PC-9 (cell line): ENCODE measurements at places on chromosomes 5 and 9.

GRCh38 chr5:7372399-7372798, 23.5 kb upstream of the ADCY2 start:
- no peak for DNase-seq

GRCh38 chr9:34650816-34651215, 1.2 kb upstream of the IL11RA start:
- no peak for DNase-seq

DNA sequence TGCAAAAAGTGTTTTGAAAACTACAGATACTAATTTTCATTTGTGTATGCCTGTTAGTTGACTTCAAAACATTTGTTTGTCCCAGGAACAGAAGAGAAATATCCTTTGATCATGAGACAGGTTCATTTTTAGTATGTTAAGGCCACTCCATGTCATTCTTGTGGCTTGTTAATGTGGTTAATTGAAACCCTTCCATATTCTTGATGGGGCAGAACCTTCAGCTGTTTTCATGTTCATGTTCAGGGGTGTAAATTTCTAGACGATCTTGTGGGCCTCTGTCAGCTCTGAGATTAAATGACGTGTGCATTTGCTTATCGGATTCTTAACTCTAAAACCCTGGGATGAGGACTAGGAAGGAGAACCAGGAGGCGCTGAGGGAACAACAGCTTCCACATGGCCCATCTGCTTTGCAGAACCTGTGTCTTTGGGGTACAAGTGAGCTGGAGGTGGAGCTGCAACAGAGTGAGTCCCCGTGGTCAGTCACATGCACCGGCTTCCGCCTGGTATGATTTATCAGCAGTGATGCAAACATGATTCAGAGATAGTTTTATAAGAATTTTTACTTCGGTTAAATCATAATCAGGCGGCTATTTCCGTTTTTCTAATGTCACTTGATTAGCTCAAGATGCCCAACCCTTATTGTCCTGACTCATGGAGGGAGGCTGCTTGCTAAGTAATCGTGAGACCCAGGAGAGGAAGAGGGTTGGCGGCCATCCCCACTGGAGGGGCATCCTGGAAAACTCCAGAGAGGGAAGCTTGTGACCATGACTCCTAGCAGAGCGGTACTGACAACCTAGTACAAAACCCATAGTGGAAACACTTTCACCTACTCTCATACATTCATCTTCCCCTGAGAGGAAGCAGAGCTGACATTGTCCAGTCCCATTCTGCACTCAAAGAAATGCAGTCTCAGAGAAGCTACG, 138.4 kb downstream of the C9orf152 start:
- DNase-seq: no peak

- no peak for DNase-seq
Measured at GRCh38 chr9:130330202-130330862, 64.8 kb downstream of the HMCN2 start.

GRCh38 chr5:111945535-111945934, 188.5 kb upstream of the NREP start:
- DNase-seq: no peak

DNA sequence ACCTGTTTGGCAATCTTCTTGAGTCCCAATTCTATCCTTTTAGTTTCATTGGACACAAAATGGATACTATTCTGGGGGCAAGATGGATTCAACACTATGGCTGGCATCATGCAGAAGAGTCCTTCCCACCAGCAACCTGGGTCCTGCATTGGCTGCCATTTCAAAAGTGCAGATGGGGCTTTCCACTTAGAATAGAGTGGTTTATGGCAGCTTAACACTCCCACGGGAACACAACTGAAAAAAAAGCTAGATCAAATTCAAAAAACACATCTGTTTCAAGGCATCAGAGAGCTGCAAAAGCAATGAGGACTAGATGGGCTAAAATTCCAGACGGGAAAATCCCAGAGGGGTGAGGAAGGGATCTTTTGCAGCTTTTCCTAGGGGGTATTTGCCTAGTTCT, 11.2 kb upstream of the HMHB1 start:
- no peak for DNase-seq

GRCh38 chr5:124193371-124193789, 553.1 kb downstream of the ZNF608 start:
- no peak for DNase-seq

DNA sequence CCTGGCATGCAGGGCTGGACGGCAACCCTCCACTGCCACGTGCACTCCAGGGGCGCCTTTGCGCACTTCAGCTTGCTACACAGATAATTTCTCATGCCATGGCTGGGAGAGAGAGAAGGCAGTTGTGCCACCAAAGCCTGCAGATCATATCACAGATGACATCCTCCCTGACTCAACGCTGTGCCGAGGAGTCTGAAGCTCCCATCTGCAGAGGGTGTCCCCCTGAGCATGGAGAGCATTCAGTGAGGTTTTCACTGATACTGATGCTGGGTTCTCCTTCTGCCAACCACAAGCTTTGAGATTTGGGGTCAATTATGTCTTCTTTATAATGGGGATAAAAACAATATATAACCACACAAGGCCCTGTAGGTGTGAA, 607.4 kb upstream of the ADAMTS16 start:
- no peak for DNase-seq

DNA sequence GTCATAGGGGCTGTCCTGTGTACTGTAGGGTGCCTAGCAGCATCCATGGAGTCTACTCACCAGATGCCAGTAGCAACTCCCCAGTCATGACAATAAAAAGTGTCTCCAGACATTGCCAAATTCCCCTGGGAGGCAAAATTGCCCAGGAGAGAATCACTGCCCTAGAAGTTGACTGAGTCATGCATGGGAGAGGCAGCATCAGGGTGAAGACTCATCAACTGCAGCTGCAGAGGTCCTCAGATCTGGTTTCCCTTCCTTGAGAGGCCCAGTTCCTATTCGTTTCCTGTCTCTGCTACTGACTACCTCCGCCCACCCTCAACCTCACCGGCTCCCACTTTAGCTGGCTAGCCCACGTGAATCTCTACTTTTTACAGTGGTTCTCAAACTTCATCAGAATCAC, 88.6 kb upstream of the AGXT2 start:
- DNase-seq: no peak

- no peak for DNase-seq
Measured at GRCh38 chr9:127216210-127216887, 48.2 kb upstream of the GARNL3 start.

GRCh38 chr9:129988607-129989361, 54.2 kb downstream of the FNBP1 start:
- DNase-seq: no peak

DNA sequence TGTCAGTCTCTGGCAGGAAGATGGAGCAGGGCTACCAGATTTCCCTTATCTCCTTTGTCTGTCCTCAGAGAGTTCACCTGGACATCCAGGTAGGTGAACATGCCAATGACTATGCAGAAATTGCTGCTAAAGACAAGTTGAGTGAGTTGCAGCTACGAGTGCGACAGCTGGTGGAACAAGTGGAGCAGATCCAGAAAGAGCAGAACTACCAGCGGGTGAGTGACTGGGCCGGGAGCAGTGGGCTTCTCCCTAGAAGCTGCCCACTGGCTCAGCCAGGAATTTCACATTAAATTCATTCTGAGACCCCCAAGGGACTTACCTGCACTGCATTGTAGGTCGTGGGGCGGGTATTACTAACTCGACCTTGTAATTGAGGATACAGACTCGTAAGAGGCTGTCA, 2.1 kb downstream of the TMED9 start:
- no peak for DNase-seq

- DNase-seq: no peak
Measured at GRCh38 chr9:134381671-134382516, 55.6 kb downstream of the RXRA start.

- DNase-seq: no peak
Measured at GRCh38 chr5:116861666-116862065, 287.0 kb upstream of the SEMA6A start.

GRCh38 chr5:154519359-154519758, 41.3 kb upstream of the HAND1 start:
- peak; percentile 82 for DNase-seq

GRCh38 chr9:121627427-121627826, 24.0 kb upstream of the DAB2IP start:
- no peak for DNase-seq

DNA sequence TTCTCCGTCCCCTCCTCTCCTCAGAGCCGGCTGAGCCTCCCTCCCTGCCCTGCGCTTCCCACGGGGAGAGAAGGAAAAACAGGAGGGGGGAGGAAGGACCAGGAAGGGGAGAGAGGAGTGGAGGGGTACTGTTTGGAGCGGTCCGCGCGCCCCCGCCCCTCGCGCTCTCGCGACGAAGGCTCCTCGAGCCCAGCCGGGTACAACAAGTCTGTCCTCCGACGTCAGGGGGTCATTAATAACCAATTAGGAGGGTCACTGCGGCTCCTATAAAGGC, 480 bp upstream of the PRDM12 start:
- DNase-seq: no peak

GRCh38 chr9:70564468-70565335, 150.2 kb upstream of the KLF9 start:
- no peak for DNase-seq

GRCh38 chr9:121954477-121955140, 138.5 kb downstream of the TTLL11 start:
- DNase-seq: no peak

- no peak for DNase-seq
Measured at GRCh38 chr5:160921423-160922285, 69.6 kb upstream of the ATP10B start.

- DNase-seq: no peak
Measured at GRCh38 chr5:141805874-141806595, 72.2 kb downstream of the PCDH1 start.

DNA sequence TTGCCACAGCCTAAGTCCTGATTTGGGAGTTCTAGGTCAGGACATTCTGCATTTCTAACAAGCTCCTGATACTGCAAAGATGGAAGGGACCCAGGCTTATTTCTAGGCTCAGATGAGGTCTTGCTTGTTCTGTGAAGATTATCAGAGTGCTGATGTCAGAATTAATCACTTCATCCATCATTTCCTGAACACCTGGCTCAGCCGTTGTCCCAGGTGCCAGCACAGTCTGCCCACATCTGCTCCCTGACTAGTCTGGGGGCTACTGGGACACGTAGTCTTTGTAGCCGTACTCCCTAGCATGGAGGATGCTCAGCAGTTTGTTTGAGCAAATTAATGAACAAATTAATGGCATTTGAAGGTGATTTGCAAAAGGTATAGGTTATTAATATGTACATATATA, 17.9 kb upstream of the SPINK4 start:
- DNase-seq: no peak

GRCh38 chr9:121782514-121783110, 131.2 kb downstream of the DAB2IP start:
- DNase-seq: no peak

- DNase-seq: no peak
Measured at GRCh38 chr9:72187121-72187695, 38.0 kb downstream of the GDA start.

GRCh38 chr5:69007726-69008368, 86.0 kb upstream of the SLC30A5 start:
- peak; percentile 60 for DNase-seq
